Suppressor macrophage (primary cell): ENCODE measurements at places on chromosomes 1 and 21.

GRCh38 chr1:69413129-69413528 lies 154.6 kb upstream of the LRRC7 start:
- DNase-seq: no peak

DNA sequence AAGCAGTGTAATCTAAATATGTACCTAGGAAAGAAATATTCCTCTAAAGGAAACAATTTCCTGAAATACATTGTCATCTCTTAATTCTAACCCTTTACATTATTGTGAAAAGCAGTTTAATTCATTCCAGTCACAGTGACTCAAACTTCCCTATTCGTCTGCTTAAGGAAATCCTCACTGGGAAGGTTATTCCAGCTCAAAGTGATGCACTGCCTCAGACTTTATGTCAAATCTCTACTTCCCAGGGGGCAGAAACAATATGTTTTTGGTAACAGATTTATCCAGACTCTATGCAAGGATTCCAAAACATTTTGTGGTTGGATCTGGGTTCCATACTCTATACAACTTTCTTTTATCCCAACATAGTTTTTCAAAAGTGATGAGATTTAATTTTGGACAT lies 145.2 kb downstream of the NTMT2 start:
- no peak for DNase-seq

DNA sequence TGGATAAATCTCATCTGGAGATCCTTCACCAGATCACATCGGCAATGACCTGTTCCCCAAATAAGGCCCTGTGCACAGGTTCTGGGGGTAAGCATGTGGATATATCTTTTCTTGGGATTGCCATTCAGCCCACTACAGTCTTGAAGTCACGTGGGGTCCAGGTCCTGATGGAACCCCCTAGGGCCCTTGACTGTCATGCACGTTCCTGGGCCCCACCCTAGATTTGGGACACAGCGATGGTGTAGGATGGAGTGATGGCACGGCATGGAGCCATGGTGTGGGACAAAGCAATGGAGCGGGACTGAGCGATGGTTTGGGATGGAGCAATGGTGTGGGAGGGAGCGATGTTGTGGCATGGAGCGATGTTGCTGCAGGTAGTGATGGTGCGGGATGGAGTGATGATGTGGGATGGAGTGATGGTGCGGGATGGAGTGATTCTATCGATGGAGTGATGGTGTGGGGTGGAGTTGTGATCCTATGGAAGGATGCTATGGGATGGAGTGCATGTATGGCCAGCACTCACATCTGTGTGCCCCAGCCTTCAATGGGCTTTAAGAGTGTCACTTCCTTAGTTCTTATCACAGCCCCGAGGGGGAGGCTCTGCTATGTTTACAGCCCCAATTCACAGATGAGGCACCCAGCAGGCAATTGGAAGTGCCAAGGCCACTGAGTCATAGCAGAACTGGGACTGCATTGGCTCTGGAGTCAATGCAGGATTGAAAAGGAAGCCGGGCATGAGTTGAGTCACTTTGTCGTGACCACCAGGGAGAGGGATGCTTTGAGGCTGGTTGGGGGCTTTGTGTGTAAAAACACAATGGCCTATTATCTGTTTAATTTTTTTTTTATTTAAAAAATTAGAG lies 97.0 kb upstream of the C1orf174 start:
- DNase-seq: no peak

DNA sequence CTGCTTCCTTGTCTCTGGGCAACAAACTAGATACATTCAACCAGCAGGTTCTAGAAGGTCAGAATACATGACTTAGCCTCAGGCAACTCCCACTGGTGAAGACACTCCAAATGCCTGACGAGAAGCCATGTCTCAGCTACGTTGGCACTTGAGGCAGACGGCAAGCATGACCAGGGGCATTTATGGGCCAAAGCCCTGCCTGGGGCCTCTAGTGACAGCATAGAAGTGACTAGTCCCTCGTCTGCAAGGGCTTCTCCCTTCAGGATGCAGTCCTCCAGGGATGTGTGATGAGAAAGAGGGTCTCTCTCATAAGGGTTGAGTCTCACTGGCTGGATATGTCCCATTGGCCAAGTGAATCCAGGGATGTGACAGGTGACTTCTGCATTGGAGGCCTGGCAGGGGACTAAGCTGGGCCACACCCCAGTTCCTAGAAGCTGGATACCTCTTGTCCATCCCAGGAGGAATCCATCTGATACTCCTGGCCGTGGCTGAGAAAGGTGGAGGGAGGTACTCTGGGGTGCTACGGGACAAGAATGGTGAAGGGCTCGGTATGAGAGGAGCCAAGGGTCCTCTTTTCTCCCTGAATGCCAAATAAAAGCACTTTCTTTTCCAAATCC lies 148.6 kb upstream of the HMGB4 start:
- no peak for DNase-seq

DNA sequence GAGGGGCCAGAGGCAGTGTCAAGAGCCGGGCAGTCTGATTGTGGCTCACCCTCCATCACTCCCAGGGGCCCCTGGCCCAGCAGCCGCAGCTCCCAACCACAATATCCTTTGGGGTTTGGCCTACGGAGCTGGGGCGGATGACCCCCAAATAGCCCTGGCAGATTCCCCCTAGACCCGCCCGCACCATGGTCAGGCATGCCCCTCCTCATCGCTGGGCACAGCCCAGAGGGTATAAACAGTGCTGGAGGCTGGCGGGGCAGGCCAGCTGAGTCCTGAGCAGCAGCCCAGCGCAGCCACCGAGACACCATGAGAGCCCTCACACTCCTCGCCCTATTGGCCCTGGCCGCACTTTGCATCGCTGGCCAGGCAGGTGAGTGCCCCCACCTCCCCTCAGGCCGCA lies at the start of gene BGLAP:
BGLAP (plus strand) TSS at position 259 of the 400 bp plus-strand sequence; CDS start at position 307, 48 bp downstream.
- DNase-seq: no peak

GRCh38 chr1:210690236-210690635 lies 361.5 kb downstream of the HHAT start:
- no peak for DNase-seq

- DNase-seq: no peak
Measured at GRCh38 chr1:207763091-207763490, 11.2 kb downstream of the CD46 start.

DNA sequence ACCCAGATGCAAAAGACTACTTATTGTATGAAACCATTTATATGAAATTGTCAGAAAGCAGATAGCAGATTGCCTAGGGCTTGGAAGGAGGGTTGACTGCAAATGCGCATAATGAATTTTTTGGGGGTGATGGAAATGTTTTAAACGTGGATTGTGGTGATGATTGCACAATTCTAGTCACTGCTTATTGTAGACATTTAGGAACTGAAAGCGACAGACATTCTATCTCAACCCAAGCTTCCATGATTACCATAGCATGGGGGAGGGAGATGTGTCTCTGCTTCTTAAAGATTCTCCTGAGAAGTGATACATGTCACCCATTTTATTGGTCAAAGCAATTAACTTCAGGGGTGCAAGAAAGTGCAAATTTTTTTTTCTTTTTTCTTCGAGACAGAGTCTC lies 2.8 kb upstream of the MTF2 start:
- DNase-seq: peak; percentile 22

- DNase-seq: no peak
Measured at GRCh38 chr21:42574234-42575027, 60.8 kb downstream of the SLC37A1 start.

DNA sequence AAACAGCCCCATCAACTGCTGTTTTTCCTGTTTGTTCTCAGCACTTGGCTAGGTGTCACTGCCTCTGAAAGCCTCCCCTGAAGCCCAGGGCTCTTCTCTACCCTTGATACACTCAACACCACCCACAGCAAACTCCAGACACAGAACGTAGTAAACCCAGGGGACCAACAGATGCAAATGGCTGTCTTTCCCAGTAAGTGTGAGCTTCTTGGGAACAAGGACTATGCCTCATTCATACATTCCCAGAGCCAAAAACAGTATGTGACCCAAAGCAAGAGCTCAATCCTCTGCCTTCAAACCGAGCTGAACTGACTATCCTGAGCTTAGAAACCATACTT lies 4.4 kb downstream of the LBR start:
- DNase-seq: no peak

DNA sequence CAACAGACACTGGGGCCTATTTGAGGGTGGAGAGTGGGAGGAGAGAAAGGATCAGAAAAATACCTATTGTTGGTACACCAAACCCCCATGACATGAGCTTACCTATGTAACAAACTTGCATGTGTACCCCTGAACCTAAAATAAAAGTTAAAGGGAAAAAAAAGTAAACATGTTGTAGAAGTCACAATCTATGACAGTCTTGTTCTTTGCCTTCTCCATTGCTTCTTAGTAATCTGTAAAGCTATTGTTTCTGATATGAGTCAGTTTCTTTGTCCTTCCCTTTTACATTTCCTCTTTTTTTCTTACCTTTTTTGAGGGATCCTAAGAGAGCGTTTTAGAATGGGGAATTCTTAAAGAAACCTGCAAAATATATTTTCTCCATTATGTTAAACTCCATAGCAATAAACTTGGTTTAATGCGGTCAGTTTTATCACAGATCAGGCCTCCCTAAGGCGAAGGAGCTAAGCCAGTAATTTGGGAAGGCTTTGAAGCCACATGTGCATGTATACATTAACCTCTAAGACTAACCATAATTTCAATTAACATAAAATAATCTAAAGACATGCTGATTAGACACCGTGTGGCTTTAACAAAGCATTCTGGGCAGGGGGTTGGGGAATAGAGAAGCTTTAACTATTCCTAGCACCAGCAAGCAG lies 77.8 kb upstream of the C1orf105 start:
- DNase-seq: no peak

- DNase-seq: no peak
Measured at GRCh38 chr1:33960188-33960895, 96.5 kb downstream of the HMGB4 start.

DNA sequence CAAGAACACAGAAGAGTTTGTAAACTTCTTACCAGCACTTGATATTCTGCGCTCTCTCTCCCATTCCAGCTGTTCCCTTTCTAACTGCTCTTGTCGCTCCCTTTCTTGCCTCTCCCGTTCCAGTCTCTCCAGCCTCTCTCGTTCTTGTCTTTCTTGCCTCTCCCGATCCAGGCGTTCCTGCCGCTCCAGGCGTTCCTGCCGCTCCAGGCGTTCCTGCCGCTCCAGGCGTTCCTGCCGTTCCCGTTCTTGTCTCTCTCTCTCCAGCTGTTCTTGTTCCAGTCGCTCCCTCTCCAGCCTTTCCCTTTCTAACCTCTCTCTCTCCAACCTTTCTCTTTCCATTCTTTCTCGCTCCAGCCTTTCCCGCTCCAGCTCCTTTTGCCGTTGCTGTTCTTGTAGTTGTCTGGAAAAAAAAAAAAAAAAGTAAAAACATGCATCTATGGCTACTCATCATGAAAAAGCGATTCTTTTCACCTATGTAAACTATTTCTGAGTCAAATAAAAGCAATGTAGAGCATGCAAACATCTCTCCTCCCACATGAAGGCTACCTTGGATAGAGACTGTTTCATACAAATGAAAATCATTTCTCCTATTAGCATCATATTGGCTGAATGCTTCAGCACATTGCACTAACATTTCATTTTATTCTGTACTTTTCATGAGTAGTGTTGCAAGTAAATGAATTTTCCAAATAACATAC lies 91.5 kb upstream of the LBR start:
- no peak for DNase-seq

DNA sequence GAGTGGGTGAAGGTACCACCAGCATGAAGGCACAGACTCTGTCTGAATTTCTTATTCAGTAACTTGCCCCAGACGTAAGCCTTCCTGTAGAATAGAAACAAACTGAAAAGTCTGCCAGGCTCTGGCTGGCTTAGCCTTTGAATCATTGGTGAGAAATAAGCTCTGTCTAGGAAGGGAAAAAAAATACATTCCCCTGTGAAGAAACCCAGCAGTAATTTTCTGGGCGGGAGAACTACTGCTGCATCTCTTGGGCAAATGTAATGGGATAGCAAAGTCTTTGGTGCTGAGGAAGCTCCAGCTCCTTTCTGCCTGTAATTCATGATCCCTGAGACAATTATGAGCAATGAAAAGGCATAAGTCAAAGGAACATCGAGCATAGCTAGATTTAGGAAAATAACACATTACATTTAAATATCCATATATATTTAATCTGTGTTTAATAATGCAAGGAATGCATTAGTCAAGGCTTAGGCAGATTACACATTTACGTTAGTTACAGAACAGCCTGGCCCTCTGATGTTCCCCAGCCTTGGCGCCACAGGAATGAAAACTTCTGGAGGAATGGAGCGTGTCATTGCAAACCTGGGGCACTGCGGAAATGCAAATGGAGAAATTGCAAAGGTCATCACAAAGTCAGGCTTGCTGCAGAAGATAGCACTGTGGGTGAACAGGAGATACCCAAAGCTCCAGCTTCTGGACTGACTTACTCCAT lies 216.3 kb upstream of the CAMK1G start:
- DNase-seq: no peak

- DNase-seq: no peak
Measured at GRCh38 chr21:25025596-25025995, 581.7 kb downstream of the MRPL39 start.

- DNase-seq: no peak
Measured at GRCh38 chr1:54006508-54006907, 11.5 kb downstream of the LDLRAD1 start.

DNA sequence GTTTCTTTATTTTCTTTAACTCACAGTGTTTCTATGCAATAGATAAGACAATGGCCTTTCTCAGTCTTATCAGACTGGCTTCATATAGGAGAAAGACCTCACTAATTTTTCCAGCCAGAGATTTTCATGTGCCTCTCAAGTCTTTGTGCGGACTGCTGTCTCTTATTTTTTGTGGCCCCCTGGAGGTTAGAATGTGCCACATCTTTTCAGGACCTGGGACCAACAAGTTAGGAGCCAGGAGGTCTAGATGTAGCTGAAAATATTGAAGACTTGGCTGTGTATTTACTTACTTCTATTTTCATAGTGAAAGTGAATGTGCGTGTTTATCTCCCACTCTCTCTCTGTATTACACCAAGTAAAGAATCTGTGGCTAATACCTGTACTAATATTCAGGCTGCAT lies 42.1 kb upstream of the CFHR3 start:
- DNase-seq: no peak

DNA sequence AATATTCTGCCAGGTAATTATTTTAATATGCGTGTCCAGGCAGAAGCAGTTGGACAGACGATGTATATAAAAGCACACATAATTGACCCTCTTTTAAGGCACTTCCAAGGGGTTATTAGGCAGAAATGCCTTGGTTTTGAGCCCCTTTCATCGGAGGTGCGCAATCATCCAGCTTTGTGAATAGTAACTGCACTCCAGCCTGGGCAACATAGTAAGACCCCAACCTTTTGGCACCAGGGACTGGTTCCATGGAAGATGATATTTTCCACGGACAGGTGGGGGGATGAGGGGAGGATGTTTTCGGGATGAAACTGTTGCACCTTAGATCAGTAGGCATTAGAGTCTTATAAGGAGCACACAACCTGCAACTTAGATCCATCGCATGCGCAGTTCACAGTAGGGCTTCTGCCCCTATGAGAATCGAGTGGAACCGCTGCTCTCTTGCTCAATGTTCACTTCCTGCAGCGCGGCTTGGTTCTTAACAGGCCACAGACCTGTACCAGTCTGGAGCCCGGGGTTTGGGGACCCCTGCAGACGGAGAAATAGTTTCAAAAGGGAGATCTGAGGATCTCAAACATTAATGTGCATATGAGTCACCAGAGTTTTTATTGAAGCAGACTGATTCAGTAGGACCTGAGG lies 1.8 kb upstream of the MCOLN2 start:
- DNase-seq: no peak
